AG04450 (cell line): ENCODE measurements at places on chromosomes 5 and 9.

DNA sequence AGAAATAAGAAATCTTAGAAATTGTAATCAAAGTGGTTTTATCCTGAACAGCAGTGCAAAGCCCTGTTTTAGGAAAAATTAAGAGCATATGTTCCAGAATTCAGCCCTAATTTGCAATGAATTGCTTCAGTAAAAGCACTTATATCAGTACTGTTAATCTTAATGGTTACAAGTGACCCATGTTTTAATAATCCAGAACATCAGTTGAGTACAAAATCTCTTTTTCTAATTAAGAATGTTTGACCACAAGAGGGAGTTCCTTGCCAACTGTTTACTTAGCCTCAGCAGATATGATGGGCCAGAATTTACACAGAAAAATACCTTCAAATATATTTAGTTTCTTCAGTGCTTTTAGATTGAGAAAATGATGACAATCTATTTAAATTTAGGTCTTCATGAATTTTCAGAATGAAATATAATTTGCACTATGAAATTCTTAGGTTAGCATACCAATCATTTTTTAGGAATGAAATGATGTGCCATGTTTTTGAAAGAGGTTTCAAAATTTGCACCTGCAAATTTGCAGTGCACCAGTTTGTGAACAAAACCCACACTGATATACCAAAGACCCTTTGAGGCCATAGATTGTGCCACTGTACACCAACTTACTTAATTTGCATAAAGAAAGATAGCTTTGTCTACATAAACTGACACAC, 926.3 kb upstream of the ARRDC3 start:
- DNase-seq, result no peak

- no peak for DNase-seq
Observed at GRCh38 chr9:134940236-134941208, 22.8 kb upstream of the FCN1 start.

- DNase-seq, result no peak
Observed at GRCh38 chr9:36144309-36145232, 8.0 kb downstream of the GLIPR2 start.

GRCh38 chr9:86491468-86492266, 137.5 kb upstream of the TUT7 start:
- no peak for DNase-seq

GRCh38 chr9:78725503-78725902, 428.6 kb downstream of the PSAT1 start:
- DNase-seq, result no peak

GRCh38 chr9:97525451-97525850, 24.0 kb downstream of the TMOD1 start:
- DNase-seq, result no peak

DNA sequence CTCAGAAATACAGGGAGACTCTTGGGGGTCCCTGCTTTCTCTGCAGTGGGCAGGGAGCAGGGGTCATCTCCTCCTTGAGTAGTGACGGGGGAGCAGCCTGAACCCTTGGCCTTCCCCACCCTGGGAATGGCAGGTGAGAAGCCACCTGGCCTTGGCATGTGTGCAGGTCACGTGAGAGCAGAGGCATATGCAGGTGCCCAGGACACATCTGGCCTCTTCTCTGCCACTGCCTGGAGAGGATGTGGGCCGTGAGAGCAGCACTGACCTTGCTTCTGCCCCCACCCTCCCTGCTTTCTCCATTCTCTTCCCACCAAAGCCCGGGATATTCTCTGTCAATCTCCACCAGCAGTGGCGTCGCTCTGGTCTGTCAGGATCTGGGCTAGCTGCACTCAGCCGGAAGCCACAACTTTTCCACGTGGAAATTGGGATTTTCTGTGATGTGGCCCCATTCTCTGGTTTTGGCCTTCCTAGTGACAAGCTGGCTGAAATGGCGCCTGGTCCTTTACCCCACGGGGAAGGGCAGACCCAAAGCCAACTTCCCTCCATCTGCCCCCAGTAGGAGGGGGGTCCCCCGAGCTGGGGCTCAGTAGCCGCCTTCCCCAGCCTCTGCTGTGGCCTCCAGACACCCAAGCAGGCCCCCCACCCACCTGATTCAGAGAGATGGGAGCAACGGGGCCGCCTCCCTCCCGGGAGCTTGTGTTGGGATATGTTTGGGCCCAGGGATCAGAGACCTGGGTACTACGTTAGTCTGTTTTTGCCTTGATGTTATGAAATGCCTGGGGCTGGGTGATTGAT, 70.4 kb upstream of the FCN1 start:
- DNase-seq, result no peak

GRCh38 chr5:9737265-9737664, 107.1 kb upstream of the TAS2R1 start:
- DNase-seq, result no peak

- no peak for DNase-seq
Observed at GRCh38 chr9:98533132-98533531, 175.6 kb downstream of the GABBR2 start.

DNA sequence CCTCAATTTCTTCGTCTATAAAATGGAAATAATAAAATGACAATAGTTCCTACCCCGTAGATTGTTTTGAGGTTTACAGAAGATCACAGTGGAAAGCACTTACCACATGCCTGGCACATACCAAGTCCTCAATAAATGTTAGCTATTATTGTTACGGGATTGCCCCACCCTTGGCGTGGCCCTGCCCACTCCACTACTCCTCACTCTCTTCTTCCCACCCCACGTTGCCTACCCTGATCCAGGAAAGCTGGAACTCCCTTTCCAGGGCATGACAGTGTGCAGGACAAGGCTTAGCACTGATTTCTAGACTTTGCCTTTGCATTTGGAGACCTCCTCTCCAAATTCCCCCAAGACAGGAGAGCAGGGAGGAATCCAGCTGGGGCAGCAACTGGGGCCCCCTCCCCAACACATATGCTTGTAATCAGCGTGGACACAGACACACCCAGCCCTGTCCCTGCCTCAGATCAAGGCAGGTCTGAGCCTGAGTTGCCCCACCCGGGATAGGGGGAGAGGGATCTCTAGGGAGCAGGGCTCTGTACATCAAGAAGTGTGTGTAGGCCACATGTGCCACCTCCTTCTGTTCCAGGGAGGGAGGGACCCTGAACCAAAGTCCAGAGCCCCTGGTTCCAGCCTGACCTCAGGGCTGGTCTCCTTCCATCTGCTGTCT, 6.7 kb downstream of the SLC4A9 start:
- DNase-seq, result no peak

DNA sequence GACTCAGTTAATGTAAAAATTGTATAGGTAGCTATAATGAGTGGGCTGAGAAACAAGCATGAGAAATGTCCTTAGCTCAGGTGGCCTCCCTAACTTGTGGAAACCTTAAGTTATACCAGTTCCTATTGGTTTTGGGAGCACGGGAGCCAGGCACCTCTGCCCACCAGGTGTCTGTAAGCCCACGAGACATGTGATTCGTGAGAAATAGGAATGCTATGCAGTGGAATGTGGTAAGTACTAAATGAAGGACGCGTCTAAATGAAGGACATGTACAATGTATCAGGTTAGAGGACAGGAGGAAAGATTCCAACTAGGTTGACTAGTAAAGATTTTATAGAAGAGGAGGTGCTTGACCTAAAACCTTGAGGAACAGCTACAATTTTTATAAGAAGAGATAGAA, 46.0 kb upstream of the F2RL2 start:
- DNase-seq, result no peak

DNA sequence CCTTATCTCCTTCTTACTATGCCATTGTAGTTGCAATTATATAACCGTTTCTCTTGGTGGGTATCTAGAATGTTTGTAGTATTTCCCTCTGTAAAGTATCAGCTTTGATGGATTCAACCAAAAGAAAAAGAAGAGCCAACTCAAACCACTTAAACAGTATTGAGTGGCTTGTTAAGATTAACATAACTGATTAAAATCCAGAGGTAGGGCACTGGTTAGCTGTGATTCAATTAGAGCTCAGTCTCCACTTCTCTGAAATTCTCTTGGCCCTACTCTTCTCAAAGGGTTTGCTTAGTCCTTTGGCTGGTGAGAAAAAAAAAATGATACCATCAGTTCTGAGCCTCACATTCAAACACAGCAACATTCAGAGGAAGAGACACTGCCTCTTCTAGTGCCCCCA, 37.0 kb downstream of the TYRP1 start:
- no peak for DNase-seq

DNA sequence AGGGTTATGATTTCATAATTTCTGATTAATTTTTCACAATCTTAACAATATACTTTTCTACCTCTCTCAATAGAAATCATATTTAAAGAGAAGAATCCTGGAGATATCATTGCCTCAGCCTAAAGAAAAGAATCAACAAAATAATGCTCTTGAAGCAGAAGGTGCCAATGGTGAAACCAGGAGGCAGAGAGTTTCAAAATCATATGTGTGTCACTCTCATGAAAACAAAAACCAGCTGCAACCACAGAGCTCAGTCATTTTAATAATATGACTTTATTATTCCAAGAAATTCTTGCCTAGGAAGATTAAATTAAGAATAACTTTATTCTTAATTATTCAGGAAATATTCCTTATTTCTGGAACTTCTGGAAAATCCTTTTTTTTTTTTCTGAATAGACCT, 266.8 kb upstream of the ACTBL2 start:
- no peak for DNase-seq

DNA sequence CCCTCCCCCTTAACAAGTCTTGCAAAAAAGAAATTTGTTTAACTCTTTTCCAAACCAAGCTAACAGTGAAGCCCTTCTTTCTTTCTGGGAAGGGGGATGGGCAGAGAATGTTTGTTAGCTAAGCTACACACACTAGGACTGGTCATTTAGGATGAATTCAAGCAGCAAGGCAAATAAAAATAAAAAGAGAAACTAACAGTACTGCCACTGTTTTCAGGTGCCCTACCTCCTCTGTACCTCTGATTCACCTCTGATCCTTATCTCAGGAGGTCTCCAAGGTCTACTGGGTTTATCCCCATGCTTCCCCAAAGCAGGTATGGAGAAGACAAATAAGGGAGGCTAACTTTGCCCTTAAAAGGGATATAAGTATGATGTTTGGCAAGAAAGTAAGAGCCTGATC, 52.9 kb downstream of the ELL2 start:
- DNase-seq, result no peak

- no peak for DNase-seq
Observed at GRCh38 chr5:123478546-123478945, 33.4 kb upstream of the CSNK1G3 start.

DNA sequence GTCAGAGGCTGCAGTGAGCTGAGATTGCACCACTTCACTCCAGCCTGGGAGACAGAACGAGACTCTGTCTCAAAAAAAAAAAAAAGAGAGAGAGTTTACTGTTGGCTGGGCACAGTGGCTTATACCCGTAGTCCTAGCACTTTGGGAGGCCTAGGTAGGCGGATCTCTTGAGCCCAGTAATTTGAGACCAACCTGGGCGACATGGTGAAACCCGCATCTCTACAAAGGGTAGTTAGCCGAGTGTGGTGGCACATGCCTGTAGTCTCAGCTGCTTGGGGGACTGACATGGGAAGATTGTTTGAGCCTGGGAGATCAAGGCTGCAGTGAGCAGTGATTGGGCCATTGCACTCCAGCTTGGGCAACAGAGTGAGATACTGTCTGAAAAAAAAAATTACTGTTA, 12.6 kb downstream of the HABP4 start:
- DNase-seq, result no peak

DNA sequence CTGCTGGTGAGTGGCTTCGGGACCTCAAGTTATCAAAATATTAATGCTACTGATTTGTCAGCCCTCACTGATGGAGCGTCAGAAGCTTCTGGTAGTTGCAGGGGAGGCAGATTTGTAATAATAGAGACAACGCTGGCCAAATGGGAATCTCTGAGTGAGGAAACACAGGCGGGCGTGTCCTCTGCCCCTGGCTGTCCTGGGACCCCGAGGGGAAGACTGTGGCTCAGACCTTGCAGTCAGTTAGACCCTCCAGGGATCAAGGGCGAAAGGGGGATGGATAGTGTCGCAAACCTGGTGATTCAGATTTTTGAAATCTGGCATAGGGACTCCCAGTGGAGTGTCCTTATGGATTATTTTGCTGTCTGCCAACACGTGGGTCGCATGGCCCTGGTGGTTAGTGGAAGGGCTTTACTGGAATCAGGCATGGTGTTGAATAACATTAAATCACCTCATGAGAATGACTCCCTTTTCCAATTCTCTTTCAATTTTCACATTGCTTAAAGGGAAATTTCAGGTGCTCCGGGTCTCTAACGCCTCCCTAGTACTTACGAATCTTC, 35.1 kb upstream of the NTNG2 start:
- DNase-seq, result no peak

GRCh38 chr9:69637817-69638200, 34.4 kb downstream of the APBA1 start:
- no peak for DNase-seq

DNA sequence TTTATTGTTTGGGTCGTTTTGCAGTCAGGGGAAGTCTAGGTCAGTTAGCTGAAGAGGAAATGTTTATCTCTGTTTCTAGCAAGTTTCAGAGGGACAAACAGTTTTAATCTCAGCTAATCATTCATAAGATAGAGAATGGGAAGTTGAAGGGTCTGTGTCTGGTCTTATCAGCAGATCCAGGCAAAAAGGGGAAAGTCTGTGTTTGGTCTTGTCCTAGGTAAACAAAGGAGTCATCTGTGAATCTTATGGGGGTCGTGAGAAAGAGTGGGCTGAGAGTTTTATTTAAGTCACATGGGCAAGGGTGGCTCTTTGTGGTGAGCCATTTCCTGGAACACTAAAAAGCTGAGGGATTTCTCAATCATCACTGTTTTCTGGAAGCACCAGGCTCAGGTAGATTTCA, 5.6 kb upstream of the SNCAIP start:
- DNase-seq, result no peak

GRCh38 chr9:13576101-13576500, 296.6 kb upstream of the MPDZ start:
- DNase-seq, result no peak

DNA sequence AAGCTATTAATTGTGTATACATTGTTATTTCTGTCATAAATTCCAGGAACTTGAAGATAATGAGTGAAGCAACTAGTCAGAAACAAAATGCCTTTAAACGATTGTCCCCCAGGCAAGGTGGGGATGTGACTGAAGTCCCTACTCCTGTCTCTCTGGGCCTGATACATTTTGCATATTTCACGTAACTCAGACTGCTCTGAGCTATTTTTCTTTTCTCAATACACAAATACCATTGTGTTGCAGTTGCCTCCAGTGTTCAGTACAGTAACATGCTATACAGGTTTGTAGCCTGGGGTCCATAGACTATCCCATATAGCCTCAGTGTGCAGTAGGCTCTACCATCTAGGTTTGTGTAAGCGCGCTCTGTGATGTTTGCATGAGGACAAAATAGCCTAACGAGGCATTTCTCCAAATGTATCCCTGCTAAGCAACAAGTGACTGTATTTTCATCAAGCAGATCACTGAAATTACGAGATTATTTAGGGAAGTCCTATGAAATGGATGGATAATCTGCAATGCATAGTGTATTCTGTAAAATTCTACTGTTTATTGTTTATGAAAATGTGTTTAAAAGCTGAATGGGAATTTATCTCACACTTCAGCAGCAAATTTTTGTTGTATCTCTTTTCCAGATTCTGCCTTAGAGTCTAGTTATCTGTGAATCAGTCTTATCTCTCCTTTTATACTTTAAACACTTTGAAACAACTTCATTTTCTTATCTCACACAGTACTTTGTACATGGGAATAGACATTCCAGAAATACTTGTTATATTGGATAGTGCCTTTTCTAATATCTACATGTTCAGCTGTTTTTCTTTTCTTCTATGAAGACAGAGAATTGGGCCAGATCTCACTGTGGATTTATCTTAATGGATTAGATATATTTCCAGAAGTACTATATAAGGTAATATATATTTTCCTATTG, 150.5 kb downstream of the CD180 start:
- no peak for DNase-seq
